ENCODE measurements at places on chromosomes 1 and 21.

- DNase-seq = no peak
These were observed 370.0 kb downstream of the HHAT start for GRCh38 chr1:210698661-210699060.

- DNase-seq = no peak
These were observed 3.4 kb downstream of the PRAMEF12 start for GRCh38 chr1:12776801-12777557.

DNA sequence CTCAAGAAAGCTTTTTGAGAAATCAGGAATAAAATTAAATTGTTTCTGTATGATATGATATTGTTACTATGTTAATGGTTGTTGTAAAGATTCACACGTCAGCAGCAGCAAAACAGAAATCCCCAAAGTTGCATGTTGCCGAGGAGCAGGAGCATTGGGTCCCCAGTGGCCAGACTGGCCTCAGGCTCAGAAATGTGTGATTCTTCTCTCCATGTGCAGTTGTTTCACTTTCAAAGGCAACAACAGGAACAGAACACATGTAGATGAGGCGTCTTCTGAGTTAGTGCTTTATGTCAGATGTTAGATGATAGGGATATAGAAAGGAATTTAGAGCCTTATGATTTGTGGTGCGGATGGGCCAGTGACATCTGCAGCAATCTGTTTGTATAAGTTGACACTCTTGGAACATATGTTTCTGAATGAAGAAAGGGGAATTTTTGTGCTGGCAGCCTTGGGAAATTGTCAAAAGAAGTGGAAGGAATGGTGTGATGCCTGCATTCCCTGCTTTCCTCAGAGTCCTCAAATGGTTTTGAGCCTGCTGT lies 2.1 kb upstream of the TTLL7 start:
- DNase-seq = no peak

- DNase-seq = no peak
These were observed 39.9 kb upstream of the ABCA4 start for GRCh38 chr1:94160811-94161210.

- no peak for DNase-seq
These were observed 141.6 kb downstream of the ZP4 start for GRCh38 chr1:237749122-237749521.

- DNase-seq = no peak
These were observed 45.1 kb downstream of the MAP3K7CL start for GRCh38 chr21:29175408-29176134.

Measured in stimulated activated CD8-positive, alpha-beta memory T cell treated with anti-CD3 and anti-CD28 coated beads, Interleukin-15, amount 100 ng/mL, for 4 hours (primary cell).